ENCODE measurements at places on chromosomes 5 and 9. TPM values are rescaled to one million over a fixed set of nuclear protein-coding genes. Genes with fewer than 3 reads are reported as not detected.

GRCh38 chr5:145944328-145944727, 8.0 kb downstream of the SH3RF2 start:
- DNase-seq, result no peak

GRCh38 chr9:80143899-80144298, 572.1 kb downstream of the TLE4 start:
- no peak for DNase-seq

- DNase-seq, result no peak
These were observed 290 bp downstream of the SLC23A1 start for GRCh38 chr5:139382807-139383206.

DNA sequence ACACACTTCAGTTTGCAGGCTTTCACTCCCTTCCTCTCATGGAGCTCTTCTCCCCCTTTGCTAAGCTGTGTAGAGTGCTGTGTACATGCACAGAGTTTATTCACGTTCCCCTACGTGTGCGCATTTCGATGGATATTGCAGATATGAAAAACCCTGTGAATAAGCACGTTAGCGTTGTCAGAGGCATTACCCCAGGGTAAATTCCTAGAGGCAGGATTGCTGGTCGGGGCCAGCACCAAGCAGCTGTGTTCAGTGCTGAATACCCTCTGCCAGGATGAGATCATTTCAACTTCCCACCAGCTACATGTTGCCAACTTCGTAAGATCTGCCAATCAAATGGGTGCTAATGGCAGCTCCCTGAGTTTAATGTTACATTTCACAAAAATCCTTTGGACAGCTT, 172.3 kb upstream of the PPP1R26 start:
- DNase-seq, result peak; percentile 1

DNA sequence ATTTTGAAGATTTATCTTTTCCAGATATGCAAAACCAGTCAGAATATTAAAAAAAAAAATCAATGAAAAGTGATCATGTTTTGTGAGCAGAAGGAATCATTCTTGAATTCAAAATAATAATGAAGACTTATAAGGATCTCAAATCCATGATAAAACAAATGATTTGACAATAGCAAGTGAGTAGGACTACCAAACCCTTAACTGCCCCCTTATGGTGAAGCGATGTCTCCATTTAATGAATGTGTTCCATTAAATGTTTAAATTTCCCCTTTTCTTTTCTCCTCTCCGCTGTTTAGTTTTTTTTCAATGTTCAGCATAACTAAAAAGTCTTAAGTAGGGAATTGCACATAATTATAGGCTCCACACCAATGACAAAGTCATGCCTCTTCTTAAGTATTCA, 12.2 kb upstream of the MARCHF3 start:
- no peak for DNase-seq

DNA sequence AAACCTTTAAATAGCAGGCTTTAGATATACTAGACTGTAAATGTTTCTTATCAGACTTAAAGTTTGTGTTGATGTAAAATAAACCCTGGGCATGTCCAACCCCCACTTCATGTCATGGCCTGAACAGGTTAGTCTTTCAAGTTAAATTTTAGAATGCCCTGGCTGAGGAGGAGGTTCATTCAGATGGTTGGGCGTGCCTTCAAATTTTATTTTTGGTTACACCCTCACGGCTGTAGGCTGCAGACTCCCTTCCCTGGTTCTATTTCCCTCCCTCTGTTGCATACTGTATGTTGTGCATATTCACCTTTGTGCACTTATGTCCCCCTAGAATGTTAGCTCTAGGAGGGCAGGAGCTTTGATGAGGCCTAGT, 5.3 kb upstream of the BICD2 start:
- no peak for DNase-seq

GRCh38 chr9:97535771-97536170, 34.3 kb downstream of the TMOD1 start:
- DNase-seq, result no peak

GRCh38 chr5:55847837-55848236, 3.3 kb upstream of the IL31RA start:
- DNase-seq, result no peak

DNA sequence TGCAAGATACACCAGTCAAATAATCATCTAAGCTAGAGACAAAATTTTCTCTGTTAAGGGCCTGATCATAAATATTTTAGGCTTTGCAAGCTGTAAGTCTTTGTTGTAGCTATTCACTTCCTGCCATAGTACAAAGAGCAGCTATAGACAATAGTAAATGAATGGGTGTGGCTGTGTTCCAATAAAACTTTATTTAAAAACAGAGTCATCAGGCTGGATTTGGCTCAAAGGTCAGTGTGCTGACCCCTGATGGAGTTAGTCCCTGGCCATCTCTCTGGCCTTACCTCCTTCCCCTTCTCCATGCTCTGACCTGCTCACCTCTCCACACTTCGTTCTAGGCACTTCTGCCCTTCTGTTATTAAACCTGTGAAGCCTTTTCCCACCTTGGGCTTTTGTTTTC, 86.0 kb downstream of the DRD1 start:
- no peak for DNase-seq

- no peak for DNase-seq
These were observed 100.3 kb downstream of the PCSK5 start for GRCh38 chr9:75990576-75991304.

DNA sequence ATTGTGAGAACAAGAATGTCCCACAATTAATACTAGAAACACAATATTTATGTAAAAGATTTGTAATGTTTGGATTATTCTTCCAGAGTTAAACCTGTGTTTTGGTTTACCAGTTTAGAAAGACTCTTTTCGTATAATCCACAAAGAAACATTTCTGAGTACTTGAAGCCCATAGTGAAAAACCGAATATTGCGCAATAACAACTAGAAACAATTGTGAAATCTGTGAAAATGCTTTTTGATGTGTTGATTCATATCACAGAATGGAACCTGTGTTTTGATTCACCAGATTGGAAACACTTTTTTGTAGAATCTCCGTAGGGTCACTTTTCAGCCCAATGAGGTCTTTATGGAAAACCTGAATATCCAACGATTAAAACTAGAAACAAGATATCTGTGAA, 386.2 kb downstream of the PRDM9 start:
- DNase-seq, result no peak

GRCh38 chr9:91047993-91048607, 246.5 kb downstream of the SYK start:
- DNase-seq, result peak; percentile 44

DNA sequence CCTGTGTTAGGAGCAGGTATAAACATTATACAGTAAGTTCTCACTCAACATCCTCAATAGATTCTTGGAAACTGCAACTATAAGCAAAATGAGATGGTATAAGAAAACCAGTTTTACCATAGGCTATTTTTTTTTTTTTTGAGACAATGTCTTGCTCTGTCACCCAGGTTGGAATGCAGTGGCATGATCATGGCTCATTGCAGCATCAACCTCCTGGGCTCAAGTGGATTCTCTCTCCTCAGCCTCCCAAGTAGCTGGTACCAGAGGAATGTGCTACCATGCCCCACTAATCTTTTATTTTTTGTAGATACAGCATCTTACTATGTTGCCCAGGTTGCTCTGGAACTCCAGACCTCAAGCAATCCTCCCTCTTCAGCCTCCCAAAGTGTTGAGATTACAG, 50.1 kb upstream of the ADRB2 start:
- no peak for DNase-seq

GRCh38 chr5:40238066-40238745, 441.5 kb upstream of the PTGER4 start:
- no peak for DNase-seq

GRCh38 chr9:93874242-93874641, 80.9 kb downstream of the BARX1 start:
- DNase-seq, result no peak

DNA sequence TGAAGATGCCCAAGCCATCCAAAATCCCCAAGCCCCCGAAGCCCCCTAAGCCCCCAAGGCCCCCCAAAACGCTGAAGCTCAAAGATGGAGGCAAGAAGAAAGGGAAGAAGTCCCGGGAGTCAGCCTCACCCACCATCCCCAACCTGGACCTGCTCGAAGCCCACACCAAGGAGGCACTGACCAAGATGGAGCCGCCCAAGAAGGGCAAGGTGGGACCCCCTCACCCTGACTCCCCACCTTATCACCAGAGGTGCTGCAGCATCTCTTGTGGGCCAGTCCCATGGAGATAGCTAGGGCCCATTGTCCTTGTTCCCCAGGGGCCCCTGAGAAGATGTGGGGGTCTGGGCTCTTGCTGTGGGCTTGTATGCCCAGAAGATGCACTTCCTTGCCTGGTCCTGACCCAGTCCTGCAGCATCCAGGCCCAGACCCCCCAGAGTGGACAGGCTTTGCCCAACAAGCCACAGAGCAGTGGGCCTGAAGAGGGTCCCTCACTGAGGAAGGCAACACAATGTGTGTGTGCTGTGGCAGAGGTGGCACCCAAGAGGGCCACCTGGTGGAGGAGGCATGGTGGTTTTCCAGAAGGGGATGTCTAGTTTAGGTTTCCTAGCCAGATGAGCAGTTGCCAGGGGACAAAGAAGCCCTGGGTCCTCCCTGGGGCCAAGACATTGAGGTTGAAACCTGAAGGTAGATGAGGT, 84.1 kb downstream of the PHF2 start:
- no peak for DNase-seq

DNA sequence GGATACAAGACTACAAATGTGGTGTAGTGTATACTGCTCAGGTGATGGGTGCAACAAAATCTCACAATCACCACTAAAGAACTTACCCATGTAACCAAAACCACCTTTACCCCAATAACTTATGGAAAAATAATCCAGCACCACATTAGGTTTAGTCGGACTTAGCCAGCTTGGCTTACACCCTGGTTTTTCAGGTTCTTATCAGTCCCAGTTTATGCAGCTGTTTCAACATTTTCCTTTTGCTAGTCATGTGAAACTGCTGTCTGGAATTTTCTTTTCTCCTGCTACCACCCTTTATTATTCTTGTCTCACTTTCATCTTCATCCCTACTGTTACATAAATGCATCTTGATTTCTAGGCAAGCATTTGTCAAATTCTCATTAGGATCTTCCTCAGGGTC, 51.5 kb downstream of the STK32A start:
- DNase-seq, result no peak

GRCh38 chr9:124442379-124442778, 7.9 kb upstream of the ADGRD2 start:
- no peak for DNase-seq

GRCh38 chr9:99026271-99026955, 78.5 kb upstream of the TGFBR1 start:
- DNase-seq, result no peak

DNA sequence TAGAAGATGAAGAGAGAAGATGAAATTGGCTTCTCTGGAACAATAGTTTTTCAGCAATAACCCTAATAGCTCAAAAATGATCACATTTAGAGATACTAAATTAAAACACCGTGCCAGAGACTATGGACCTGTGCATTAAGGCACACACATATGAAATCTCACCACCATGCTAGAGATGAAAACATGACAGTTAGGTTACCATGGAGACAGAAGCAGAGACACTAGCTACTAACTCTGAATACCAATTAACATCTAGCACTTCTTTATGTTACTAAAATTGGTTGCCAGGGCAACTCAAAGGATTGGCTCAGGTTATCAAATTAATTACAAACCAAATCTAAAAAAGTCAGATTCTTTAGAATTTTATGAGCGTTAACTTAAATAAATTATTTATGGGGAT, 337.7 kb downstream of the PLK2 start:
- DNase-seq, result no peak

- no peak for DNase-seq
These were observed 379.0 kb upstream of the NUDT12 start for GRCh38 chr5:103941596-103941995.

- DNase-seq, result no peak
These were observed 174.9 kb downstream of the ROR2 start for GRCh38 chr9:91775011-91775707.

GRCh38 chr5:150529555-150529954, 21.6 kb downstream of the NDST1 start:
- no peak for DNase-seq

The SLC46A2 gene
- not detected for total RNA-seq

The IL4 gene
- not detected for total RNA-seq

The MYO10 gene
- total RNA-seq, result 62.5 TPM

The SVEP1 gene
- not detected for total RNA-seq

The EMB gene
- total RNA-seq, result 66.2 TPM

The CTXN3 gene
- not detected for total RNA-seq

The ADRA1B gene
- 0.11 TPM for total RNA-seq

The CARTPT gene
- total RNA-seq, result not detected

The PLPPR1 gene
- total RNA-seq, result not detected

The AGXT2 gene
- not detected for total RNA-seq

The ORM2 gene
- total RNA-seq, result not detected

The PTPN3 gene
- total RNA-seq, result 19.5 TPM

The KLF4 gene
- total RNA-seq, result 17.6 TPM

The ADRB2 gene
- 36.9 TPM for total RNA-seq

The QRFP gene
- not detected for total RNA-seq

The C9orf153 gene
- 0.28 TPM for total RNA-seq

The PKD2L2 gene
- total RNA-seq, result not detected

The FRMD3 gene
- 0.10 TPM for total RNA-seq

The SPOCK1 gene
- 0.53 TPM for total RNA-seq

The TMED7 gene
- 104 TPM for total RNA-seq

The TEX48 gene
- not detected for total RNA-seq

The MAPKAP1 gene
- total RNA-seq, result 95.6 TPM
